Spinal cord (tissue), 10 donors: ENCODE measurements at places on chromosomes 12 and 14.
A peak's percentile ranks its signal among the peaks of the same experiment; 100 is the strongest.

- DNase-seq: no peak
Measured at GRCh38 chr14:20343862-20344220, 406 bp downstream of the PARP2 start.

GRCh38 chr14:92973798-92974372, 50.9 kb downstream of the CHGA start:
- no peak for DNase-seq

GRCh38 chr14:75803765-75804164, 142.7 kb downstream of the TTLL5 start:
- no peak for DNase-seq

DNA sequence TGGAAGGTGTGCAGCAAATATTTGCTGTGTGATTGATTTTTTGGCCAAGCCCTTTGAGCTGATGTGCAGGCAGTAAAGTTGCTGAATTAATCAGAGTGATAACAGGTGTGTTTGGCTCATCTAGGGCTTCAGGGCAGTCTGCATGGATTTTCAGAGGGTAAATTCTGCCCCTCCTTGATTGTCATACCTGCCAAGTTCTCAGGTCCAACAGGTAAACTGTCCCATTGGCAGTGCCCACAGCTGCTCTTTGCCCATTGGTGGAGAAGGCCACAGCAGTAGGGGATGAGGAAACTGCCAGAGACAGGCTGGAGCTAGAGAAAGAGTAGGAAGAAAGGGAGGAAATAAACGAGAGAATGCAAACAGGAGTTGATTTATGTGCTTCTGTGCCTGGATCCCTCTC, 33.6 kb downstream of the TEP1 start:
- DNase-seq: no peak

DNA sequence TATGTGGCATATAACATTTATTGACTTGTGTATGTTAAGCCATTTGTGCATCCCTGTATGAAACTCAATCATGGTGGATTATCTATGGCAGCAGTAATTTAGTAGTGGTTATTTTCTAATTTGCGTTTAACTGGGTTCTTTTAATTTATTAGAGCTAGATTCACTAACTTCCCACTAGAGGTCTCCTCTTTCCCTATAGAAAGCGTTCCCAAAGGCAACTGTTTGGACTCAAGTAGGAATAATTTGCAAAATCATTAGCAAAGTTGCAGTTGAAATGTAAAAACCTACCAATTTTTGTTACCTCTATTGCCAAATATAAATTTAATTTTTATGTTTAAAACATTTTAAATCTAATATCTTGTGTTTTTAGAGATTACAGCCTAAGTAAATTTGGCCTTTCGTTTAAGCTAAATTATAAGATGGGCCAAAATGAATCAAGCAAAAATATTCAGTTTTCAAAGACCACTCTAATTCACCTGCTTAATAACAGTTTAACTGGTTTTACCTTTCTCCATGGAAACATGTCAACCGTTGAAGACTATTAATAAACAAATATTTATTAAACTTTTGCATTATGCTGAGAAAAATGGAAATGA, 6.0 kb downstream of the DMAC2L start:
- DNase-seq: no peak

- no peak for DNase-seq
Measured at GRCh38 chr14:90577661-90578282, 180.9 kb downstream of the CALM1 start.

DNA sequence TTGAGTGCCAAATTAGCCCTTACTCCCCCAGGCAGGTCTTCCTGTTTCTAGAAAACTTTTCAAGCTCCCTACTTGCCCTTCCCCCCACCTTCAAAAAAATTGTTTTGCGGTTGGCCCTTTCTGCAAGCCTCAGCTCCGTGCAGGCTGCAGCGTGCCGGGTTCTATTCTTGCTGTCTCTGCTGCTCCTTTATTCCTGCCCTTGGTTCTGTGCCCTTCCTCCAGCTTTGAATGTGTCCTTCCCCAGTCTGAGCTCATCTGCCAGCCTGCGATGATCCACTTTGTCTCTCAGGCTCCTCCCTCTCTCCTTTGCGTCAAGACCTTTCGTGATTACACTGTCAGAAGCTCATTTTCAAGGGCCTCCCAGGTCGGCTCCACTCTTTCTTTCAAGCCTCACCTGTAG, 98.6 kb downstream of the IRF2BPL start:
- no peak for DNase-seq

GRCh38 chr14:92486881-92487280, 26.7 kb upstream of the RIN3 start:
- no peak for DNase-seq

DNA sequence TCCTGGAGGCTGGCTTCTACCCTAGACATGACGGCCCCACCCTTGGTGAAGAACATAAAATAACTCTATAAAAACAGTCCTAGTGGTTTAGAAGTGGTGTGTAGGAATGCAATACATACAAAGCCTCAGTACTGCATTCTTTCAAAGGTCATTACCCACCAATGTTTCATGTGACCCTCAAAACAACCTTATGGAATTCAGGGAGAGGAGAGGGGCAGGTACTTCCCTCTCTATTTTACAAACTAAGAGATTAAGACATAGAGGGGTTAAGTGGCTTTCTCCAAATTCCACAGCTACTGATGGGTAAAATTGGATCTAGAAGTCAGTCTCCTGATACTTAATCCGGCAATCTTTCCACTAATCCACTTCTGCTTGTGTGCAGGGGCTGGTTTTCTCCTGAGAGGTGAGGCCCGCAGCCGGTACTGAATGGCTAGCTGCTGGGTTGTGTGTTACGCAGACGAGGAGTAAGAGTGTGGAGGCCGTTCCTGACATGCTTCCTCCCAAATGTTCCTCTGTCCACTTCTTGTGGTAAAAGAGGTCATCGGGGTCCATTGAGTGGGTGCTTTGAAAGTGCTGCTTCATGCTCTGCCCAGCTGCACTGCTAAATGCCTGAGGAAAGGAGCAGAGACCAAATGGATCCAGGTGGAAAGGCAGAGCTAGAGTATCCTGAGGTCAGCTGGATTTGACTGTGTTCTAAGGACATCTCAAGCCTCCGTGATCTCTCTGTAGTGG, 16.2 kb downstream of the SLC7A8 start:
- DNase-seq: no peak

- DNase-seq: no peak
Measured at GRCh38 chr12:6605421-6606330, 1.5 kb downstream of the CHD4 start.

DNA sequence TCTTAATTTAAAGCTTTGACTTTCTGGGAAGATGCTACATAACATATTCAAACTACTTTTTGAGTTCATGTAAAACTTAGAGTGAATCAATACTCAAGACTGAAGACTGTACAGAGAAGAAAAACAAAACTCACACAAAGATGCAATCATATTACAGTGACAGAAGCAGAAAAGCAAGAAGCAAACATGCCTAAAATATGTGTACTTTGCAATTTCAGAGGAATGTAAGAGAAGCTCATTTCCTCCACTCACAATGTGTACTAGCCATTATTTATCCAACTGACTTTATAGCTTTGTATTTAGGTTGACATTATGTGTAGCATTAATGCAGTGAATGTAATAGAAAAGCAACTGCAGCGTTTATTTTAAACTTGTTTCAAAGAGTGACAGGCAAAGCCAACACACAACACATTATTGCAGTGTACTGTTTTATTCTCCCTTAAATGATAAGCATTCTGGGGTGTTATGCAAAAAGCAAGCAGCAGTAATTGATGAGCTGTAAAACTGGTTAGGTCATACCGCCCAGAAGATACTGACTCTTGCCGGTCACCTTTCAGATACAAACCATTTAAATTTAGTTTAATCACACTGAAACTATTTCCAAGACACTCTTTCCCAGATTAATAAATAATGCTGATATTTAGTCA, 88.2 kb upstream of the PAWR start:
- no peak for DNase-seq

- no peak for DNase-seq
Measured at GRCh38 chr12:99670635-99671034, 23.1 kb downstream of the GARIN6 start.

DNA sequence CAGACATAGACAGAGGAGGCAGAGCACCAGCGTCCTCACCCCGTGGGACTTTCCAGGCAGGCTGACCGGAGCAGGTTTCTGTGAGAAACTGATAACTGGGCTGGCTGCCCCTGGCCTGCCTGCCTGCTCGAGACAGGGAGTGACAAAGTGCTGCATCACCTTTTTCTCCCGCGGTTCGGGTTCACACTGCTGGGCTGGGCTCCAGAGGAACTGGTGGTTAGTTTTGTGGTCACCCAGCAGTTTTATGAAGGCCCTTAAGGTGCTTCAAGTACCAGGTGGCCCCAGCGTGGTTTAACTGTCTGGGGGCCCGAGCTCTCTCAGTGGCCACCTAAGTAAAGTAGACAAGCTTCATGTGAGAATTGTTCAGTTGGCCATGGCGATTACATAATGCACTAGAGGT, 1073.6 kb downstream of the BCL11B start:
- no peak for DNase-seq

- DNase-seq: no peak
Measured at GRCh38 chr12:130177635-130178242, 15.5 kb downstream of the FZD10 start.

DNA sequence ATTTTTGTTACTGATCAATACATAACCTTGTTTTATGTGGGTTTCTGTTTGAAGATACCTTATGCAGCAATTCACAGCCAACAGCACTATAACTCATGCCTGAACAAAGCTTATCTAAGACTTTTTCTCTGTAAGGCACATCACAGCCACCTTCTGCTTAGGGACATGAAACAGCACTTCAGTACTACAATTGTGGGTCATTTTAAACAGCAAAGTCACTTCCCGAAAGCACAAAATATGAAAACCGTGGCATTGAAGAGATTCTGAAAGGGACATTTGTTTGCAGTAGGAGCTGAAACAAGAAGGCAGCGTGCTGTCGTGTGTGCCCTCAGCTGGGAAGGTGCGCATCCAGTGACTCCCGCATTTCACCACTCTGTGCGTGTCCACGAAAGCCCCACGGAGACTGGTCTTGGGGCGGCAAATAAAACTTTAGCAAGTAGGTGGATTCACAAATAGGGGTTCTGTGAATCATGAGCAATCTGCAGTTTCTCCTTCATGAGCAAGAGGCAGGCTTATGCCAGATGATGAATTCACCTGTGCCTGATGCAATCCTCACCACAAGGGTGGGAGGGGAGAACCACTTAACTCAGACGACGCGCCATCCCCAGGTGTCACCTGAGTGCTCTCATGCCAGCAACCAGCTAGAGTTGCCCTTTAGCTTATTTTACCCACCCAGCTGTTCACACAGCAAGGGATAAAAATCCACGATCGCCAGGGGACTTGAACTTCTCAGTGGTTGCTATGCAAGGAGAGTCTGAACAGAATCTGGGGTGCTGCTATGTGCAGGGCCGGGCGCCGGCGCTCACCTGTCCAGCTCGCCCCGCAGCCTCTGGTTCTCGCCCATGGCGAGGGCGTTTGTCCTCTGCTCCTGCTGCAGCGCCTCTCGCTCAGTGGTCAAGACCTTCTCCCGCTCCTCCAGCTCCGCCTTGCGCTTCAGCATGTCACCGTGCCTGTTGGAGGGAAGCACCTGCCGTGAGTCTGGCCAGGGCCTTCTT, 54.9 kb upstream of the GPR68 start:
- peak; percentile 25 for DNase-seq

GRCh38 chr12:119179335-119180021, 747 bp downstream of the HSPB8 start:
- DNase-seq: no peak

GRCh38 chr14:51465486-51465885, 186.2 kb upstream of the FRMD6 start:
- no peak for DNase-seq

DNA sequence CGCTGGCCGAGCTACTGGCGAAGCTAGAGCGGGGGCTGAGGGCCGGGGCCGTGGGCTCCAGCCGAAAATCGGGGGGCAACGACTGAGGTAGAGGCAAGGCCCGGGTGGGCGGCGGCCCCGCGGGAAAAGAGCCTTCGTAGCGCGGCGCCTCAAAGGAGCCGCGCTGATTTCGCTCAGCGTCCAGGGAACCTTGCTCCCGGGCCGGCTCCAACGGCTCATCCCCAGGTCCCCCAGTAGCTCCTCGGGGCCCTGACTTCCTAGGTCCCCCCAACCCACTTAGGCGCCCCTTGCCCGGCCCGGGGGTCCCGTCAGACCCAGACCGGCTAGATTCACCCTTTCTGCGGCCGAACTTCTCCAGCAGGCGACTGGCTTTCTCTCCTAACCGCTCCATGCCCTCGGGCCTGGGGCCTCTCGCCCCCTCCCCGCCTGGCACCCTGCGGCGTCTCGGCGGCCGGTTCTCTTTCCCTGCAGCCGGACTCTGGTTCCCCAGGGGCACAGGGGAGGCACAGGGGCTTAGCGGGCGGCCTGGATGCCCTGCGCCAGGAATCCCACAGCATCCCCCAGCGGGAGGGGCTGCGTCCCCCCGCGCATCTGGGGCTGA, 375 bp downstream of the AJUBA start:
- DNase-seq: no peak

GRCh38 chr12:106906715-106907114, 49.0 kb upstream of the TMEM263 start:
- DNase-seq: no peak

- DNase-seq: no peak
Measured at GRCh38 chr12:110865521-110865920, 18.7 kb downstream of the CCDC63 start.

GRCh38 chr14:74239848-74240793, 872 bp downstream of the VSX2 start:
- DNase-seq: no peak

DNA sequence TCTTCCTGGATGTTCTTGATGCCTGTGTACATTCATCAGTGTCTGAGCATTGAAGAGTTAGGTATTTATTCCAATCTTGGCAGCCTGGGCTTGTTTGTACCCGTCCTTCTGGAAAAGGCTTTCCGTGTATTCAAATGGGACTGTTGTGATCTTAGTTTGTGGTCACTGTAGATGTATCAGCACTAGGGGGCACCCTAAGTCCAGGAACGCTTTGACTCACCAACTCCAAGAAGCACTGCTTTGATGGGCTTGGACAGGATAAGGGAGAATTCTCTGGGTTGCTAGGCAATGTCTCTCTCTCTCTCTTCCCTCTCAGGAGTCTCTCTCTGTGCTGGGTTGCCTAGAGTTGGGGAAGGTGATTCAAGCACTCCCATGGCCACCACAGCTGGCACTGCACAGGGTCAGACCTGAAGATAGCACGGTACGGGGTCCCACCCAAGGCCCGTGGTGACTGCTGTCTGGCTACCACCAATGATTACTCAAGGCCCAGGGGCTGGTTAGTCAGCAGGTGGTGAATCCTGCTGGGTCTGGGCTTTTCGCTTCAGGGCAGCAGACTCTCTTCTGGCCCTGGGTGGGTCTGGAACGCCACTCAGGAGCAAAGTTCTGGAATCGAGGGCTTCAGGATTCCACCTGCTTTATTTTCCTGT, 211.1 kb upstream of the RGS6 start:
- no peak for DNase-seq
